ENCODE measurements at places on chromosomes 7 and 10. TPM values are rescaled to one million over a fixed set of nuclear protein-coding genes. Genes with fewer than 3 reads are reported as not detected.
A peak's percentile ranks its signal among the peaks of the same experiment; 100 is the strongest.

Gene DRGX
- not detected for total RNA-seq

DNA sequence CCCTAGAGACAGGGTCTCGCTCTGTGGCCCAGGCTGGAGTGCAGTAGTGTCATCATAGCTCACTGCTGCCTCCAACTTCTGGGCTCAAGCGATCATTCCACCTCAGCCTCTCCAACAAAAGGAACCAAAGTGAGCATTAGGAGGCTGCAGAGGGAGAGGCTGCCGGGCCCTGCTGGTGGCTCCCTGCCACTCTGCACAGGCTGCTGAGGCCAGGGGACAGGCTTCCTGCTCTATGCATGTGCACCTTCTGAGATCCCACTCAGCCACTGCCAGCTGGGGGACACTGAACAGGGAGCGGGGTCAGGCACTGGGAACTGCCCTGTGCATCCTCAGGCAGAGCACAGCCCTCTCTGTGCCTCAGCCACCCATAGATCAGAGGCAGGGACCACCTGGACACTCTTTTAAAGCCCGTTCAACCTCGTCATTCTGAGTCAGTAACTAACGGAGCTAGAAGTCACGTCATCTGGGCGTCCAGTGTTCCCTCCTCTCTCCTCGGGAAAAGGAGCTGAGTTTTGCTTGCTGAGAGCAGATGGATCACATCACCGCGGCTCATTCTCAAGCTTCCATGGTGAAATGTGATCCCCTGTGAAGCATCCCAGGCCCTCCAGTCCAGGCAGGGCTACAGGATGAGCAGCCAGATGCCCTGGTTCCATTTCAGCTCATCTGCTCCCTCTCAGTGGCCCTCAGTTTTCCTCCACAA is 109.6 kb downstream of the MYL10 start:
- DNase-seq, result no peak

DNA sequence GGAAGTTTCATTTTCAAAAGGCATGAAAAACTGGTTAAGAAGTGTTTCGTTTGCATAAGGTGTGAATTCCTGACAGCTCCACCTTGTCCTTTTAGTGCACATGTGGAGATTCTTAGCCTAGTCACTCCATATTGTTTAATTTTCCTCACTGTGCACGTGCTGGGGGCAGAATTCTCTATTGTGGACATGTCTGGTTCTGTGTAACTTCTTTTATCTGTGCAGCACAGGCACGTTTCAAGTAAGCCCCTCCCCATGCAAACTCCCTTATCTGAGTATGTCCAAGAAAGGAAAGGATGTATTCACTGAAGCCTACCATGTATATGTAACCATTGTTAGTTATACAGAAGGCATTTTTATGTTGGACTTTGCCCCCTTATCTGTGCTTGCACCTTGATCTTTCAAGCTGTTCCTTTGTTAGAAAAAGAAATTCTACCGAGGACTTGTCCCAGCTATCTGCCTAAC is 1346.3 kb downstream of the REEP3 start:
- DNase-seq, result peak; percentile 13

Gene GCK
- 0.38 TPM for total RNA-seq

- DNase-seq, result peak; percentile 18
These were observed 66.1 kb downstream of the LSMEM1 start for GRCh38 chr7:112546723-112547513.

- DNase-seq, result peak; percentile 31
These were observed 151.6 kb downstream of the CACNA2D1 start for GRCh38 chr7:82291931-82292330.

- no peak for DNase-seq
These were observed 648.8 kb downstream of the ARL4A start for GRCh38 chr7:13336227-13336626.

- peak; percentile 11 for DNase-seq
These were observed 90.0 kb downstream of the PLXNA4 start for GRCh38 chr7:132486274-132486610.

DNA sequence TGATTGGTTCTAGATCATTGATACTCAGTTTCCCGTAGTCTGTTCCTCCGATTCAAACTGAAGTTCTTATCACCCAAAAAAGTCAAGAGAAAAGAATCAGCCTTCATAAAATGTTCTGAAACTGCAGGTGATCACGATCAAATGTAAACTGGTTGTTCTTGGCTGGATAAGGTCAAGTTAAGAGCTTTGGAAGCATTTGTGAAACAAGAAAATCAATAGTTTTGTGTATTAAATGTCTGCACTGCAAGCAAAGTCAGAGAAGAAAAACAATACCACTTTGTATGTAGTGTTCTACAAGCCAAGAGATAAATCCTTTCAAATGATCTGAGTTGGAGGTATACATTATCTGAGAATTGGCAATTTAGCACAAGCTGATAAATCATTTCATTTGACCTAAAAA is 710.3 kb downstream of the SORCS1 start:
- no peak for DNase-seq

Gene CTAGE15
- 0.13 TPM for total RNA-seq

GRCh38 chr10:121900443-121901174 is 27.2 kb downstream of the ATE1 start:
- peak; percentile 74 for DNase-seq

Gene NEURL1
- under 0.01 TPM for total RNA-seq

DNA sequence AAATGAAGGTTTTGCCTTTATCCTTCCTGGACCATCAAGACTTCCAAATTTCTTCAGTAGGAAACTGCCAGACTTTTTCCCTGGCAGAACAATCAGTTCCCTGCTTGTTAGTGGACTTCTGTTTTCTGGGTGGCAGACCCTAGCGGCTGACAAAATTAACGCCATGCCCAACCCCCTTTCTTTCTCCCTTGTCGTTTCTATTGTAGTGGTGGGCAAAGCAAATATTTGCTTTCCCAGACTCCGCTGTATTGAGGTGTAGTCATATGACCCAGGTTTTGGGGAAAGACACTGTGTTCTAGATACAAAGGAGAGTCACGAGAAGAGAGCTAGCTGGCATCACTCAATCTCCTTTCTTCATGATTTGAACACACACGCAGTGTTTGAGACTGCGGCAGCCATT is 7.7 kb downstream of the PON2 start:
- no peak for DNase-seq

Gene CPN1
- total RNA-seq, result not detected

GRCh38 chr10:71710519-71710918 is 9.1 kb downstream of the C10orf105 start:
- DNase-seq, result no peak

- DNase-seq, result no peak
These were observed 262.0 kb upstream of the ZMIZ1 start for GRCh38 chr10:78806681-78807221.

GRCh38 chr7:128194533-128195282 is 46.4 kb upstream of the LEP start:
- no peak for DNase-seq

GRCh38 chr10:52280051-52280450 is 34.0 kb upstream of the DKK1 start:
- no peak for DNase-seq

DNA sequence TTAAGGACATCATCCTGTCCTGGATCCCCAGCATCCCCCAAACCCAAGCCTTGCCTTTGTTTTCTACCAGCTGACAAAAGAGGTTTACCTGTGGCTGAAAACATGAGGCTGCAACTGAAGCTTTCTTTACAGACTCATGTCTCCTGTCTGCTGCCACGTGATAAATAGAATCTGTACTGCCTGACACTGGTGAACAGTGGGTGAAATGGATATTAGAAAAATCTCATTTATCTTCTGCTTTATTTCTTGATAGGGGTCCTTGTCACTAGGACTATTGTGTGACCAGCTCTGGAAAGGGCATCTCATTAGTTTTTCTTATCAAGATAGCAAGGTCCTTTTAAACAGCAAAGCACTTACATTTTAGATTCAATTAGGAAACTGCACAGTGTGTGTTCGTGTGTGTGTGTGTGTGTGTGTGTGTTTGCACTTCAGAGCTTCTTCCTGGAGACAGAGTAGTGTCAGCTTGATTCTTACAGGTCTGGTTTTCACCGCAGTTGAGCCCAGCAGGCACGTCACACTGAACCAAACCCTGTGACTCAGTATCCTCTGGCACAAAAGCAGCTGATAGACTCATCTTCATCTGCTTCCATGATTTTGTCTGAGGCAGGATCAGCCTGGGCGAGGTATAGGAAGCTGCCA is 373.5 kb upstream of the CELF2 start:
- DNase-seq, result no peak

Gene TRPV5
- not detected for total RNA-seq

- DNase-seq, result no peak
These were observed 112.9 kb upstream of the ZNF746 start for GRCh38 chr7:149610441-149611011.

DNA sequence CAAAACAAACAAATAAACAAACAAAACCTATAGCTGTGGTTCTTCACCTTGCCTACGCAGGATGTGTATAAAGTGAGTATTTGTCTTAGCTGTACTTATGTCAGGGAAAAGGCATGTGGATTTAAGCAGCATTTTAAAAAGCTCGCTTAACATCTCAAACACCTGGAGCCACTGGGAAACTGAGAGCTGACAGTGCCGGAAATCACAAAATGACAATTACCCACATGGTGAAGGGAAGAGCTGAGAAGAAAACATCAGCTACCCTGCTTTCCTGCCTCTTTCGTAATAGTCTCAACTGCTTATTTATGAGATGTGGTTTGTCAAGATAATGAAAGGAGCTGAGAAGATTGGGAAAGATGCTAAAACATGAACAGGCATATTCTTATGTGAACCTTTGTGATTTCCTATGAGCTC is 31.1 kb upstream of the MSMB start:
- DNase-seq, result no peak

DNA sequence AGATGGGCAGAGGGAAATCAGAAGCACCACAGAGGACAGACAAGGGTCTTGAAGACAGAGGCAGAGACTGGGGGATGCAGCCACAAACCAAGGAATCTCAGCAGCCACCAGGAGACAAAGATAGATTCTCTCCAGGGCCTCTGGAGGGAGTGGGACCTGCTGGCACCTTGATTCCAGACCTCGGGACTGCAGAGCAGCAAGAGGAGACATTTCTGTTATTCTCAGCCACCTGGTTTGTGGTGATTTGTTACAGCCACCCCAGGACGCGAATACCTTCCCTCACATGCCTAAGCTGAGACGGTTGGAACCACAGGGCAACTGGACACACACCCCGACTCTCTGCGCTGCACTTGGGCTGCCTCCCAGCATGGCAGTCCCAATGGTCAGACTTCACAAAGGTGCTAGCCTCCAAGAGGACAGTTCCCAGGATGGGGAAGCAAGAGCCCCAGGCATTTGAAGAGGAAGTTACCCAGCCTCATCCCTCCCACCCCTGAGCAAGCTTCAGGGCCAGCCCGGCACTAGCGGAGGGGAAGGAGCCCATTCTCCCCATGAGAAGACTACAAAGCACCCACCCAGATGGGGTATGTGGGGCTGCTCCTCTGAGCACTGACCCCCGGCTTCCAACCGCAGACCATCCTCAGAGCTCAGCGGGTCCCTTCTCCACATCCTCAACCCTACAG is 104.6 kb upstream of the INSIG1 start:
- no peak for DNase-seq

GRCh38 chr10:71580926-71581325 is 138.7 kb downstream of the C10orf105 start:
- DNase-seq, result no peak

GRCh38 chr10:6008497-6009142 is 31.3 kb upstream of the IL15RA start:
- DNase-seq, result no peak

Gene NCF1
- under 0.01 TPM for total RNA-seq

- no peak for DNase-seq
These were observed 199.5 kb upstream of the NFE2L3 start for GRCh38 chr7:25952261-25953057.

DNA sequence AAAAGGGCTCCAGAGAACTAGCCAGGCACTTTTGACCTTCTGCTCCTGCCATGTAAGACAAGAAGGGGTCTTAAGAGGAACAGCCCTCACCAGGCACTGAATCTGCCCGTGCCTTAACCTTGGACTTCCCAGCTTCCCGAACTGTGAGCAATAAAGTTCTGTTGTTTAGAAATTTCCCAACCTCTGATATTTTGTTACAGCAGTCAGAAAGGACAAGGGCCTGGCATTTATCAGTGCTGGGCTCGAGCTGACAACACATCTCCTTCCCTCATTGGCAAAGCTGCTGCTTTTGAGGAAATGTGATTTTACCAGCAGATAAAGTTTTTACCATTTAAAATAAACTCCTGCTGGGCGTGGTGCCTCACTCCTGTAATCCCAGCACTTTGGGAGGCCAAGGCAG is 103.5 kb downstream of the GPR26 start:
- DNase-seq, result no peak

Gene PLAU
- 11.8 TPM for total RNA-seq

- DNase-seq, result no peak
These were observed 966.8 kb downstream of the LRMDA start for GRCh38 chr10:76398043-76398710.

Gene ANXA8L1
- not detected for total RNA-seq

DNA sequence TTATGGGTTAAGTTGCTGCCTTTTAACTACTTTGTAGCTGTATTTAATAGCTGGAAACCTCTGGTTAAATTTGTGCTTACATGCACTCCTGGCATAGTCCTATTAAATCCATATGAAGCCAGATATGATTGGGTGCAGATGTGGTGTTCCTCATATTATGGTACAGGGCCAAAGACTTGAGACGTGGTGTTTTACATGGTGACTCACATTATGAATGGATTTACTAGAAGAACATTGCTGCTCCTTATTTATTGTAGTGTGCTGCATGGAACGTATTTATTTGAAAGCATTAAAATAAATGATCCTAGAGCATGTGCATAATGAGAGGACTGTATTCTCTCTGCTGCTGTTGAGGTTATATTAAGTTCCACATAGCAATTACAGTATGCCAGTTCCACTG is 224.1 kb downstream of the SLC25A13 start:
- no peak for DNase-seq

- DNase-seq, result no peak
These were observed 9.8 kb downstream of the PODXL start for GRCh38 chr7:131546583-131547141.

Gene RET
- 2.9 TPM for total RNA-seq

Gene PRPS1L1
- total RNA-seq, result not detected

Gene ADRA2A
- not detected for total RNA-seq

- no peak for DNase-seq
These were observed at the start of gene VWA2 for GRCh38 chr10:114239117-114239993. TSS of gene VWA2 (plus strand) at chr10:114239254. CDS start at chr10:114248714, 9,460 bp downstream.

GRCh38 chr10:28910956-28911355 is 233.6 kb downstream of the BAMBI start:
- no peak for DNase-seq

DNA sequence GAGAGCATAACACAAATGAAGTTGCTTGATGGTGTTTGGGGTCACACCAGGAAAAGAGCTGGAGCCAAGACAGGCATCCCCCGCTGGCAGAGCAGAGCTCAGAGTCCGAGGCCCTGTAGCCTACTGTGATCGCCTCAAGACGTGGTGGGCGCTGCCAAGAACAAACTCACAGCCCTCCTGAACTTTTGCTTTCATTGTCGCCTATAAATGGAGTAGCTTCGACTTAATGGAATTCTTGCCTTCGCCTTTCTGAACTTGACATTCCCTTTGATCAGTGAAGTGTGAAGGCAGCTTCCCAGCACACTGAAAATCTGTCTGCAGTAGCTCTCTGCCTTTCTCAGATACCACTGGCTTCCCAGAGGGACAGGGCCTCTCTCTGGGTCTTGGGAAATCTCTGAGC is 21.3 kb downstream of the CPXM2 start:
- DNase-seq, result no peak

Gene ETV1
- 10.0 TPM for total RNA-seq

Gene PROSER2
- 5.1 TPM for total RNA-seq
